ENCODE measurements at places on chromosomes 6 and 20. TPM values are rescaled to one million over a fixed set of nuclear protein-coding genes. Genes with fewer than 3 reads are reported as not detected.

TREM1 gene
- not detected for total RNA-seq

DEFB124 gene
- not detected for total RNA-seq

PNRC1 gene
- total RNA-seq: 110 TPM

ANKEF1 gene
- 5.2 TPM for total RNA-seq

Measured in renal cortical epithelial cell (primary cell).